ENCODE measurements at places on chromosomes 7 and 10. TPM values are rescaled to one million over a fixed set of nuclear protein-coding genes. Genes with fewer than 3 reads are reported as not detected.

DNA sequence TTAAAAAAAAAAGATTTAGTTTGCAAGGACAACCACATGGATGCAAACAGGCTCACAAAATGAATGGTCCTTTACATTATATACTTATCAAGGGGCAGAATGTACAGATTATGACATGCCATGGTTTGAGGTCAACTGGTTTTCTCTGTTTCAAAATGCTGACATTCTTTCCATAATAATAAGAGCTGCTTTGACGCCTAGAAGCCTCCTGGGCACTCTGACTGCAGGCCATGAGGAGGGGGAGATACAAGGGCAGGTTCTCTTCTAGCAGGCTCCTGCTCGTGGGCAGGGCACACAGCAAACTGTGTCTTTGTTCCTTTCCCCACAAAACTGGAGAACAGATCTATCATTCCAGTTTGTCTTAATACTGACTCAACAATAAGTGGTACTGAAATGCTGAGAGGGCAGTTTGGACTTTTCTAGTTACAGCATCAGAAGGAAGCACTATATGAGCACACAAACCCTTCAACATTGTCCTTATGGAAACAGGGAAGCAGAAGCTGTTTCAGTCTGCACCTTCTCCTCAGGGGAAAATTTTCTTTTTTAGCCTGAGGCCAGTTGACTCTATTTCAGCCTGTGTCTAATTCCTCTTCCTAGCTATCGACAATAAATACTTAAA, 314.9 kb upstream of the AOAH start:
- no peak for DNase-seq

GRCh38 chr10:34760606-34761005, 54.5 kb downstream of the PARD3 start:
- no peak for DNase-seq

GRCh38 chr7:127730658-127731276, 78.8 kb downstream of the SND1 start:
- no peak for DNase-seq

GRCh38 chr10:46247808-46248569, 38.8 kb upstream of the ANTXRL start:
- no peak for DNase-seq

DNA sequence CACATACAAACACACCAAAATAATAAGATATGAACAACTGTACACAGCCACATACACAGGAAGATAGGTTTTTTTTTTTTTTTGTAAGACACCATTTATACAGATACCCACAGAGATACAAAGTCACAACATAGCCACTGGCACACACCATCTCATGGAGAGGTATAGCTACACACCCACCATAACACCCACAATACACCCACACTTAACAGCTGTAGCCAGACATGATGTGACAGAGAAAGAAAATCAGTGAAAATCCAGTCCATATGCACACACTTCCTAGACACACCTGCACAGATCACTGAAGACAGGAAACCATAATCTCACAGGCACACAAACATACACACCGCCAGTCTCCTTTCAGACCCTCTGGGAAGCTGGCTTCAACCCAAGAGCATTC, 62.4 kb upstream of the PAX2 start:
- DNase-seq, result no peak

GRCh38 chr7:81161451-81162075, 242.7 kb upstream of the SEMA3C start:
- no peak for DNase-seq

DNA sequence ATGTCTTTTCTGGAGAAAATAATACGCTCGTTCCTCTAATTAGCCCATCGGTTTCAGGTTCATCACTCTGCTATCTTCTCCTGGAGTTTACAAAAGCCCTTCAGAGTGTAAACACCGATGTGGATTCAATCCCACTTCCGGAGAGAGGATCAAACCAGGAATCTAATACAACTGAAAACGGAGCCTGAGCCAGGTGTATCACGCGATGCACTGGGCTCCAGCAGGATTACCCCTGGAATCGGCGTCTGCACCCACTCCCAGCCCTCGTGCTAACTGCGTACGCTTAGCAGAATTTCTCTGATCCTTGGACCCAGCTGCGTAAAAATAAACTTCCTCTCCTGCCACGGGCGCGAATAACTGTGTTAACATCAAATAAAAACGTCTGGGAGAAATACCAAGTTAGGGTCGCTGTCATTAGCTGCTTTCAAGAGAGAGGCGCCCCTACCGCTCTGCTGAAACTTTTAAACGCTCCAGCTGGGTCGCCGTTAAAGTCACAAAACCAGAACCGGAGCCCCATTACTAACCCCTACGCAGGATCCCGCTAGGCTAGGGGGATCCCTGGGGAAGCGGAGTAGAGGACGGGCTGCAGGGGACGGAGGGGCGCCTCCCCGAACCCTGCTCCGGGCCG, 502 bp downstream of the ZNF3 start:
- no peak for DNase-seq

DNA sequence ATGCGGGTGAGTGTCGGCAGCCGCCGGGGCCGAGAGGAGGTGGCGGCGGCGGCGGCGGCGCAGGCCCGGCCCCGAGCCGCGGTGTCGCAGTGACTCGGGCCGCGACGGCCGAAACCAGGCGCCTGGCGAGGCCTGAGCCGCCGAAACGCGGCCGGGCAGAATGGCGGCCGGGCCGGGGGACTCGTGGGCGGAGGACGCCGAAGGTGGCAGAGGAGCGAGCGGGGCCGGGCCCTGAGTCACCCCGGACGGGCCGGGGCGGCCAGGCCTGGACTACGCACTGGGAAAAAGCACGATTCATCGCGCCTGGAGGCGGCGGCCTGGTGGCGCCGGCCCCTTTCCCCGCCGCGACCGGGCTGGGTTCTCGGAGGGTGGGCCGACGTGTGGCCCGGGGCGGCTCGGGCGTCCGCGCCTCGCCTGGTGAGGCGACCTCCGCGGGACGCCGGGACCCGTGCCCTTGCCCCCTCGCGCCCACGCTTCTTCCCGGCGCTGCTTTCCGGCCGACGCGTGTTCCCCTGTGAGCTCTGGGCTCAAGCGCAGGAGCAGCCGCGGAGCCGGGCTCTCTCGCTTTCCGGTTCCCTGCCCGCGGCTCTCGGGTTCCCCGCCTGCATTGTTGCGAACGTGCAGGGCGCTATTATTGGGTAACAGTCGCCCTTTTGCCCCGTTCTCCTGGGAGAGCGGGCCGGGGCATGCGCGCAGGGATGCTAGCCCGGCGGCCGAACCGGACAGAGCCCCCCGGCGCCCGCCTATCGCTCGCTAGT, 500 bp downstream of the CUL1 start:
- peak; percentile 52 for DNase-seq

- no peak for DNase-seq
These were observed 18.2 kb downstream of the DNAJC12 start for GRCh38 chr10:67819768-67820204.

The CPA2 gene
- total RNA-seq, result not detected

- DNase-seq, result no peak
These were observed 186.8 kb downstream of the CUX1 start for GRCh38 chr7:102004229-102004628.

DNA sequence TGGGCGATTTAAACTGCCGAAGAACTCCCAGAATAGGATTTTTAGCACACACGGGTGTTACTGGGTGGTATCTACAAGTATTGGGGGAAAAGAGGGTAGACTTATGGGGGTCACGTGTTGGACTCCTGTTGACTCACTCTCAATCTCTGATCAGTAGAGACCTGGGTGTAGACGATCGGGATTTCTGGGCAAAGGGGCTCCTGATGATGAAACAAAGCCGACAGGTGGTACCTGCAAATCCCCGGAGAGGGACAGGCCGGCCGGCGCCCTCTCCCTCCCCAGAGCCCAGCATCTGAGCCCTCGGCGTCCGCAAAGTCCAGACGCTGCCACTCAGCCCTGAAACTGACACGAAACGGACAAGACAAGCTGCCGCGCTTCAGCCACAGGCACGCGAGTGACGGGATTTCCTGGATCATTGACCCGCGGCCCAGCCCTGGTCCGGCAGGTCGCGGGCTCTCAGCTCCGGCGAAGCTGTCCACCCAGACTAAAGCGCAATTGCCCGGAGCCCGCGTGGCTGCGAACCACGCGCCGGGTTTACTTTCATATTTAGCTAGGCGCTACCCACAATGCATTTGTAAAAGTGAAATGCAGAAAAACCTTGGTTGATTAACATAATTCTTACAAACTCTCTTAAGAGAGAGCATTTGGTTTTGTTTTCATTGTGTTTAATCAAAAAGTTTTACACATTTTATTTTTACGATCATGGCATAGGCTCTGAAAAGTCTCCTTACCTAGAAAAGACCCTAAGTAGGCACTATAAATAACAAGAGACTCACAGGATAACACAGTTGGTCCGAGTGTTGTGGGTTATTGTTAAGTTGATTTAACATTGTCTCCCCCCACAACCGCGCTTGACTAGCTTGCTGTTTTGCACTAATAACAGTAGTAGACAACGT, 56.9 kb upstream of the EZH2 start:
- DNase-seq, result peak; percentile 81

The GNAT3 gene
- total RNA-seq, result not detected

The VSTM4 gene
- total RNA-seq, result 2.4 TPM

- no peak for DNase-seq
These were observed 514.2 kb downstream of the CCSER2 start for GRCh38 chr10:84842593-84842992.

DNA sequence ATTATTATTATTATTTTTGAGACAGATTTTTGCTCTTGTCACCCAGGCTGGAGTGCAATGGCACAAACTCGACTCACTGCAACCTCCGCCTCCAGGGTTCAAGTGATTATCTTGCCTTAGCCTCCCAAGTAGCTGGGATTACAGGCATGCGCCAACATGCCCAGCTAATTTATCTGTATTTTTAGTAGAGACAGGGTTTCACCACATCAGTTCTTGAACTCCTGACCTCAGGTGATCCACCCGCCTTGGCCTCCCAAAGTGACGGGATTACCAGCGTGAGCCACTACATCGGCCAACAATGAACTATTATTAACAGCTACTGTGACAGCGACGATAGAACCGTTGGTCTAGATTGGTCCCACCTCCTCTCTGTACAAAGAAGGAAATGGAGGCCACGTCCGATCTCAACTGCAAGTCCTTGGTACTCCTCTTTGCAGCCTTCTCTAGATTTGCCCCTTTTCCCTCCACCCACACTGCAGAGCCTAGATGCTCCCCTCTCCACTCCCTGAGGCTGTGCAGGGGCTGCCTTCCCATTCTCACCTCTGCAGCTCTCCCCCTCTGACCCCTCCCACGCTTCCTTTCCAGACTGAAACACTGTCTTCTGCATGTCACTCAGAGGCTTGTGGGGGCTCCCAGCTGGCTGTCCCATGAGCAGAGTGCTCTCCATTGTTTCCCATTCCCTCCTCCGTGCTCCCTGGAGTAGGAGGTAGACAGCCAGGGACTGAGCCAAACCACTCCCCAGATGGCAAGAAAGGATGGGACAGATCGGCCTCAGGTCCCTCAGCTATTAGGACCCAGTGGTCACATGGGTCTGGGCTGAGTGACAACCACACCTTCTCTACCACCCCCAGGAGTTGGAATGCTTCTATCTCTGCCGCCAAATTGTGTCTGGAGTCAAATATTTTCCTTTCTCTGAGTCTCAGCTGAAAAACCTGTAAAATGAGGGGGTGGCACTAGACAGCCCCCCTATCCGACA, 2.3 kb downstream of the LOXL4 start:
- DNase-seq, result no peak

GRCh38 chr10:15789793-15790525, 70.2 kb upstream of the ITGA8 start:
- no peak for DNase-seq

GRCh38 chr10:46301721-46302479, 15.1 kb downstream of the ANTXRL start:
- DNase-seq, result no peak

- no peak for DNase-seq
These were observed 96.5 kb downstream of the NRF1 start for GRCh38 chr7:129707910-129708499.

The EVX1 gene
- total RNA-seq, result not detected

The TAF3 gene
- 2.4 TPM for total RNA-seq

The BTBD16 gene
- total RNA-seq, result not detected

DNA sequence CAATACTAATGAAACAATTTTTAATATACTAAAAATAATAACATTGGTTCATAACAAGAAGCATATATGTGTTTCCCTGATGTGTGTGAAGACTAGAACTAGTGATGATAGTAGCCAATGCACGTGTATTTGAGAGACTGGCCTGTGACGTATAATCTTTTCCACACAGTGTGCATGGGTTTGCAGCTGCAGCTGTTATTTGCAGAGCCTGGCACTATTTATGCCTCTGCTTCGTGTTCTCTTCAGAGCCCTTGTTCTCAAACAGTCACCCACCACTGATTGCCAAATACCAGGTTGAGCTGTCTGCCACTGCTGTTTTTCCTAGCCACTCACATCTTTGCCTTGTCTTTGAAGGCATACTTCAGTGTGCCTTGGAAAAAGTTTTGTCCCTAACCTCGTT, 531.7 kb downstream of the ETV1 start:
- no peak for DNase-seq

DNA sequence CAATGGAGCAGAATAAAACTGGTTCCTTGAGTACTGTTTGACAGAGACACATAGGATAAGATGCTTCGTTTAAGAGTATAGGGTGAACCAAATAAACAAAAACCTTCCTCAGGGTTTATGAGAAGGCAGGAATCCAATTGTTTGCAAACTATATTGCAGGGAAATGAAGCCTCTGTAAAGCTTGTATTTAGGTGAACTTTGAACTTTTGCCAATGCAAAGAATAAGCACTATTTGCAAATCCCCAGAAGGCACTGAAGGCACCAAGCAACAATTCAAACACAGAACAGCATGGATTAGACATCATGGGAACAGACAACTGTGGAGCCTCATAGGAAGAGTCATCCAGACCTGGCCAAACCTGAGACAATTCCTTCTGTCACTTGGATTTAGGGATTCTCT, 47.1 kb upstream of the WASL start:
- DNase-seq, result no peak

The MEOX2 gene
- total RNA-seq, result not detected

The SPDYE1 gene
- not detected for total RNA-seq

GRCh38 chr7:22662036-22662435, 65.0 kb upstream of the IL6 start:
- DNase-seq, result no peak

GRCh38 chr10:106341356-106341755, 823.1 kb downstream of the SORCS1 start:
- no peak for DNase-seq

- DNase-seq, result no peak
These were observed 1082.9 kb downstream of the LRMDA start for GRCh38 chr10:76514321-76514720.

The LIPM gene
- not detected for total RNA-seq

DNA sequence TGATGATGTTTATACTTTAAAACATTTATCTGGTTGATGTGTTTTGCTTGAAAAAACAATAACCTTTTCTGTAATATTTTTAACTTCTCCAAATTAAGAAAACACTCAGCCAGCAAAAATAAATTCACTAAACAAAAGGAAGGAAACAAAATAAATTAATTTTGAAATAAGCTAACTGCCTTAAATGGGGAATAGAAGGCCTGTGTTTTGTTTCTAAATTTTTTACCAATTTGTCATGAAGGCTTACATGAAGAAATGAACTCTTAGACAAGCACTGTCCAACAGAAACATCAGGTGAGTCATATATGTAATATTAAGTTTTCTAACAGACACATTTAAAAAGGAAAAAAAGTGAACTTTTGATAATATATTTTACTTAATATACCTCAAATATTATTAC, 68.5 kb downstream of the LRRN3 start:
- no peak for DNase-seq

The MKX gene
- total RNA-seq, result 1.6 TPM

Data from frontal cortex (tissue), 4 donors.